Kidney glomerular epithelial cell (primary cell): ENCODE measurements at places on chromosomes 1 and 21.
A peak's percentile ranks its signal among the peaks of the same experiment; 100 is the strongest.

GRCh38 chr1:154391086-154391770 lies 13.9 kb upstream of the IL6R start:
- no peak for DNase-seq

GRCh38 chr21:29230551-29231261 lies 68.0 kb upstream of the BACH1 start:
- DNase-seq: peak; percentile 7

- DNase-seq: peak; percentile 40
Observed at GRCh38 chr1:81681601-81682266, 119.0 kb upstream of the ADGRL2 start.

- DNase-seq: peak; percentile 57
Observed at GRCh38 chr1:172040466-172040865, 199.2 kb downstream of the DNM3 start.

- DNase-seq: no peak
Observed at GRCh38 chr1:22093513-22093912, 41.0 kb downstream of the CDC42 start.

- DNase-seq: no peak
Observed at GRCh38 chr21:29726044-29726443, 213.8 kb downstream of the GRIK1 start.

DNA sequence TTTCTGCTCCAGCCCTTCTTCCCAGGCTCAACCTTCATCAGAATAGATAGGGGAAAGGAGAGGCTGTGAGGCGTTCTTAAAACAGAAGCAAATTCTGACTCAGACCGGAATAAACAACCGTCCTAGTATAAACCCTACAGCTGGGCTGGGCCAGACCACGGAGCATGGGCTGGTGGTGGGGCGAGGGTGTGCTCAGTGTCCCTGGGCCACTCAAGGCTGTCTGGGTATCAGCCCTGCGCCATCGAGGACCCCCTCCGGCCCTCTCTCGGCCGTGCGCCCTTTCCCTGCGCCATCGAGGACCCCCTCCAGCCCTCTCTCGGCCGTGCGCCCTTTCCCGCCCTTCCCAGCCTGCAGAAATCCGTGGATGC lies 36.0 kb downstream of the CAPN2 start:
- DNase-seq: peak; percentile 14

DNA sequence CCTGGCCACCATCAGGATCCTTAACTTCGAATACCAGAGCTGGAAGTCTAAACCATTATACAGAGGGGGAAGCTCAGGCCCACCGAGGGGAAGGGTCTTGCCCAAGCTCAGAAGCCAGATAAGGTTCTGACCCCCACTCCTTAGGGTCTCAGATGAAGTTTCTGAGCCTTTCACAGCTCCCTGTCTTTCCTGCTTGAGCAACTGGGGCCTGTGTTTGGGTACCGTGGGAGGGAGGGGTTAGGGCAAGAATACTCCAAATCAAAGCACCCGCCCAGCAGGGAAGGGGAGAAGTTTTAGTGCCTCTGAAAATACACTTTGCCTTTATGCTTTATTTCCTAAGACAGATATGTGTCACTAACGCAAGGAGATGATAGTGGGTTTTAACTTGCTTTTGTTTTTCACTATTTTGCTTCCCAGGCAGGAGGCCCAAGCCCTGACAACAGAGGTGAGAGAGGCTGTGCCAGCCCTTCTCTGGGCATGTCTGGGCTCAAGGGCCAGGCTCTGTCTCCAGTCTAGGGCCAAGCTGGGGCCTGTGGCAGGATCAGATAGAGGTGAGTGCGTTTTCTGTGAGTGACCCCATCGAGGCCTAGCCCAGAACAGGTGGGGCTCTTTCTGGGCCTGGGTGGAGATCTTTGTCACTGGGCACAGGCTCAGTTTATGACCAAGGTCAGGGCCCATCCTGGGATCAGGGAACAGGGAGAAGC lies 20.5 kb upstream of the TENT5B start:
- no peak for DNase-seq

- DNase-seq: no peak
Observed at GRCh38 chr1:155072531-155073289, 5.9 kb upstream of the EFNA3 start.

DNA sequence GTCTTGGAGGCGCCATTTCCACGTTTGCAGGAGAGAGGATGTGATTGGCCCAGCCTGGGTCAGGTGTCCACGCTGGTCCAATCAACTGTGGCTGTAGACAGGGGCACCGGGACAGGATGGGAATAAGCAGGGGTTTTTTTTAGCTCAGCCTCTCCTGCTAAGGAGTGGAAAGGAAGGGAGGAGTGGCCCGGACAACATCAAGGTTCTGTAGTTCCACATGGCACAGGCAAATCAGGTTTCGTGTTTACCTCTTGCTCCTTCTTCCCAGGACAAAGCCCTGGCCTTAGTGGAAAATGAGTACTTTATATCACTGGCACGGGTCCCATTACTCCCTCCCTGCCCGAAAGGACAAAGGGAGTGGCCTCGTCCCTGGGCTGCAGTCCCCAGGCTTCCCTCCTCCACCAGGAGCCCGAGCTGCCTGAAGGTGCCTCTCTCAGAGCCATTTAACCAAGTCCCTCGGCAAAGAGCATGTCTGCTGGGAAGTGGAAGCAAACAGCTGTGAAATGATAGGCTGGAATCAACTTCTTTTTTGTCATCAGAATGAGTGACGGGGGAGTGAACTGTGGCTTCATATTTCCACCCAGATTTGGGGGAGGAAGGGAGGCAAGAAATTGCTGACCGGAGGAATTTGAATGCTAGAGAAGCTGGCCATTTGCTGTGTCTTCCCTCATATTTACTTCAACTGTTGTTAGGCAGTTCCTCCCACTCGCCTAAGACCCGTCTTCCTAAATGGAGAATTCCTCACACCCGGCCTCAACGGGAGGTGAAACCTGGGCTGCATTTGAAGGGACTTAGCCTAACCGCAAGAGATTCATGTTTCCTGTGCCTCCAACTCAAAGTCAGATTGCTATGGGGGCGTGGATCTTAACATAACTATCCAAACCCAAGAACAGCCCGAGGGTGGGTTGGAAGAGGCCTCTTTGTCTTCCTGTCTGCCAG lies 84.9 kb upstream of the SLC44A3 start:
- DNase-seq: peak; percentile 90

- DNase-seq: no peak
Observed at GRCh38 chr1:51524817-51525216, 5.8 kb upstream of the EPS15 start.

DNA sequence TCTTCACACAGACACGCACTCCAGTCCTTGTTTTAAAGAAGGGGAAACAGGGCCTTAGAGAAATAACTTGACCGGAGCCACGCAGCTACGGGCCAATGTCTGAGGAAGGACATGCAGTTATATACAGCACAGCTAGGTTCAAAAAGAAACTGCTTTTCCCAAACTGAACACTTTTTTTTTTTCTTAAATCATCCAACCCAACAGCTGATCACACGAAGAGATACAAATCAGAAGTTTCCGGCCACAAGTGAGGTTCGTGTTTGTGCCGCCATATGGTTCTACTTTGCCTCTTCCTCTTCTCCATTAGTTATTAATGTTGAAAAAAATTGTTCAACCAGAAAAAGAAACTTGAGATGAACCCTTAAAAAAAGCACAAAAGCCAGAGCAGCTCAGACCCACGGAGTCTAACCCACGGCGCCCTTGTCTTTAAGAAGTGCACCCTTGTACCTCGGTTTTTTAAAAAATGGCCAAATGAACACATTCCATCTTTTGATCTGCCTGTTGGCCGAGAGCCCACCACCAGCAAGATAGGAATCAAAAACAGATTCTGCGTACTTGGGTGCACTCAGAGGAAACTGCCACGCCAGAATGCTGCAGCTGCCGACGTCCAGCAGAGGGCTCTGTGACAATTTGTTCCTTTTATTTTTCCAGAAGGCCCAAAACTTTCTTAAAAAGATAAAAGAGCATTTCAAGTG lies 78.9 kb downstream of the SLC66A1 start:
- peak; percentile 5 for DNase-seq

DNA sequence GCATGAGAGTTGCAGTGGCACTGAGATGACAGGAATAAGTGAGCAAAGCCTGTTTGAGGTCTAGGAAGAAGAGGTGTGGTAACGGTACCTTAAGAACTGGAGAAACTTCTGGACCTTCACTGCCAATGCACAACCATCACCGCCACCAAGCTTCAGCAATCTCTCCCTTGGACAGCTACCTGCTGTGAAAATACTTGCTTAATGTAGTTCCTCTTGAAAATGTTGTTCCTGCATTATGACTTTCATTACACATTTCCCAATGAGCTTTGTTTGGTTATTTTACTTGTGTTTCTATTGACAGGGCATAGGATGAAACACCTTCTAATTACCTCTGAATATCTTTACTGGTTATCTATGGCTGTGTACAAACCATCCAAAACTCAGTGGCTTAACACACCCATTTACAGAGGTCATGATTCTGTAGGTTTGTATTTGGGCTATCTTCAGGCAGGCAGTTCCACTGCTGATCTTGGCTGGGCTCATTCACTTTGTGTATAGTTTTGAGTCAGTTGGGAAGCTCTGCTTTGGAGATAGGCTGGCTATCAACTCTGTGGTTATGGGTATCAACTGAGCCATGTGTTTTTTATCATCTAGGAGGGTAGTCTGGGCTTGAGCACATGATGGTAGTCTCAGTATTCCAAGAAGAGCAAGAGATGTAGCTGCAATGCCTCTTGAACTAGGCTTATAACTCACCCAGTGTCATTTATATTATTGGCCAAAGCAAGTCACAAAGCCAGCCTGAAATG lies 149.4 kb downstream of the ELAVL4 start:
- DNase-seq: no peak

- peak; percentile 29 for DNase-seq
Observed at GRCh38 chr21:37220433-37220980, 46.6 kb downstream of the VPS26C start.

DNA sequence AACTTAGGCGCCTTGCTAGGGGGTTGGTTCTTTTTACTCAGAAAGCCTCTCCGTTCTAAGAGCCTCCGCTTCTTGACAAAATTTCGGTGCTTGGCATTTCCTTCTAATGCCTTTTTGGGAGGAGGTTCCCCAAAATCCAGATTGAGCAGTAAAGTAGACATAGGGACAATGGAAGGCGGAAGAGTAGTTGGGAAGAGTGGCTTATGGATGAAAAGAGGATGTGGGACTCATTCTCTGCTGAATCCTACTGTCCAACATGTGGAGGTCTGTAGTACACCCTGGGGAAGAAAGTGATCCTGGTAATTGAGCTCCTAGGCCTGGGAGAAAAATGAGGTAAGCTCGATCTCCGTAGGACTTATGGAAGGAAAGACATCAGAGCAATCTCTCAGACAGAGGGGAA lies 777 bp upstream of the METTL25B start:
- no peak for DNase-seq

- DNase-seq: no peak
Observed at GRCh38 chr1:104073463-104073902, 323.8 kb downstream of the AMY1C start.

GRCh38 chr1:248111157-248111556 lies 16.2 kb downstream of the OR2L13 start:
- no peak for DNase-seq

GRCh38 chr21:27582948-27583430 lies 616.1 kb upstream of the ADAMTS5 start:
- DNase-seq: no peak

GRCh38 chr1:88509379-88509778 lies 174.7 kb upstream of the PKN2 start:
- DNase-seq: no peak

DNA sequence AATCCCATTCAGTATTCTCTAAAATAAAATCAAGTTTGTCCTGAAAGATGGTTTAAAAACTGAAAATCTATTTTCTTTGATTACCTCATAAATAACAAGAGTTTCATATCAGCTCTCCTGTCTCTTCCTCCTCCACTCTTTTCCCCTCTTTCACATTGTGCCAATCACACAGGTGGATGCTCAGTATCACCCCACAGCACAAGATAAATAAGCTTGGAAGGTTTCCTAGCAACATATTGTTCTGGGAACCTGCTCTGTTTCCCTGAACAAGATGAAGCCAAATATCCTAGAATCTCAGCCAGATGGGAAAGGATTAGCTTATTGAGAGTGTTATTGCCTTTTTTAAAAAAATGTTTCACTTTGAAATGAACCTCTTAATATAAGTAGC lies 45.7 kb upstream of the CACYBP start:
- DNase-seq: peak; percentile 8

DNA sequence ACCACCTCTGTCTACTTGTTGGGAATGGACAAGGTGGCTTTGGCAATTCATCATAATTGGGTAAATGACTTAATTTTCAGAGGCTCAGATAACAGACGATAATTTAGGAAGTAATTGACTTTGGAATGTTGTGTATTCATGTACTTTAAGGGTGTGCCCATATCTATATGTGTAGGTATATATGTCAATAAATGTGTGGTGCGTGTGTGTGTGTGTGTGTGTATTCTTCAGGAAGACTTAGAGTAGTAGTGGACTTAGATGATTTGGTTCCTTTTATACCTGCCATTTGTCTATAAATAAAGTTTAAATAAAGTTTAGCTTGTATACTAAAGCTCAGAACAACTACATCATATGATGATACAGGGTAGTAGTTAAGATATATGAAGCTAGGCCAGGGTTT lies 20.0 kb upstream of the JUN start:
- no peak for DNase-seq

- DNase-seq: peak; percentile 70
Observed at GRCh38 chr1:149962039-149962647, 25.5 kb upstream of the MTMR11 start.

GRCh38 chr21:42641311-42642218 lies 11.9 kb upstream of the PDE9A start:
- no peak for DNase-seq

DNA sequence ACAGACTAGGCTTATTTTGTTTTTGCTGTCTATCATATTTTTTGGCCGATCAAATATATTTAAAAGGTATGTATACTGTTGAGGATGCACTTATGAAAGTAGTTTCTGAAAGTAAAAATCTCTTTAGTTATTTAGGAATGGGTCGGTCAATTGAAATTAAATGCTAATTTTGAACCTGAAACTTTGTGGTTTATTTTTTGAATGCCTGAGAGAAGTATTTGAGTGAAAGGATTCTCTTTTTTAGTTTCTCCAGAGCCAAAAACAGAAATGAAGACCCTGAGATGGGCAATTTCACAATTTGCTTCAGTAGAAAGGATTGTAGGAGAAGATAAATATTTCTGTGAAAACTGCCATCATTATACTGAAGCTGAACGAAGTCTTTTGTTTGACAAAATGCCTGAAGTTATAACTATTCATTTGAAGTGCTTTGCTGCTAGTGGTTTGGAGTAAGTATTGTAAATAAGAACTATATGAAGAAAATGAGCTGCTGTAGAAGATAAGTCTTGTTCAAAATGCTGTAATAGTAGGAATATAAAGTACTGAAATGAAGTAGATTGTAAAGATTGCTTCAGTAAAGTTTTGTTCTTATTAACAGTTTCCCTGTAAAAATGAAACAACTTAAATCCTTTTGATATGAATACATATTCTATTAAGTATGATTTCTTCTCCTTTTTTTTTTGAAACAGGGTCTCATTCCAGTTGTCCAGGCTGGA lies 11.5 kb downstream of the USP1 start:
- DNase-seq: no peak

DNA sequence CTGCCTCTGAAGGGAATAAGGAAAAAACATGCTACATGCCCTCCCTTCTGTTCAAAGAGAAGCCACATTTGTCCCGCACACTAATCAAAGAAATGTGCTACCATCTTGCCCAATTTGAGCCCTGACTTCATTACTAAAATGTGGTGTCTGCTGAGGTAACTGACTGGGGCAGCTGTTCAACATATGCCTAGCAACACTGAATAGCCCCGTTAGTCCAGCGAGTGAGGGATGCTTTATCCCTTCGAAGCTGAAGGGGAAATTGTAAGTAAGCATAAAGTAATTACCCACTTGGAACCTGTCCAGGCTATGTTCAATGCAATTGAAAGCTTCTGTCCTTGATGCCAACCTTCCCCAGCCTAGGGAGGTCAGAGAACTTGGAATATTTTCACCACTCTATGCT lies 310.6 kb downstream of the SEC16B start:
- DNase-seq: no peak

- DNase-seq: no peak
Observed at GRCh38 chr1:239803781-239804180, 287.9 kb upstream of the FMN2 start.
